ENCODE measurements at places on chromosomes 12 and 14.

DNA sequence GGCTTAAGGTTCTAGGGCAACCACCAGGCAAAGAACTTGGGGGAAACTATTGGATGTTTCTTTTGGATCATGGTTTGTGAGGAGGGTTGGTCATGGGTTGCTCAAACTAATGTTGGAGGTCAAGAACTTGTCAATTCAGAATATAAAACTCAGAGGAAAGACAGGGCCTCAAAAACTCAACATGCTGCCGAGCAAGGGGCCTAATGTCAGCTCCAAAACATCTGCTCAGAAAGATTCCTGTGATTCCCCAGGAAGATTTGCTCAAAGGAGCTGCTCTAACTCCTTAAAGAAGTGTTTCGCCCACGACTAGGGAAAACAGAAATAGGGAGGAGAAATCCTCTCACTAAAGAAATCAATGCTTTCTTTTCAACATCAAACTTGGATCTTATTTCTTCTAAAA is 3.7 kb upstream of the IGF1 start:
- DNase-seq, result no peak

GRCh38 chr14:68740788-68741476 is 51.9 kb downstream of the ZFP36L1 start:
- no peak for DNase-seq

DNA sequence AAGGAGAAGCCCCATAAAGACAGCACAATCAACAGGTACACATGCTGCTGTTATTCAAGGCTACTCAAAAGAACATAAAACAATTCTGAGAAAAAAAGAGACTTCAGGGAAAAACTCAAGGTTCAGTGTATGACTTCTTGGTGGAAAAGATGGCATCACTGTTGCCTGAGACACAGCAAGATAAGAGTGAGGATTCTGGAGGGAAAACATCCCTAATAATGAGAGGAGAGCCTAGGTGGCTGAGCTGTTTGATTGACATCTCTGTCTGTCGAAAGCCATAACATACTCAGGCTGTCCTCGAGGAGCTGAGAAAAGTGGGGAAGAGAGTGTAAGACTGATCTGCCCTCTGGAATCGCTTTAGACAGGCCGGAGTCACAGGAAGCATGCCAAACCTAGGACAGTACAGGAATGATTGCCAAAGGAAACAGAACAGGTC is 193.4 kb upstream of the AMIGO2 start:
- no peak for DNase-seq

DNA sequence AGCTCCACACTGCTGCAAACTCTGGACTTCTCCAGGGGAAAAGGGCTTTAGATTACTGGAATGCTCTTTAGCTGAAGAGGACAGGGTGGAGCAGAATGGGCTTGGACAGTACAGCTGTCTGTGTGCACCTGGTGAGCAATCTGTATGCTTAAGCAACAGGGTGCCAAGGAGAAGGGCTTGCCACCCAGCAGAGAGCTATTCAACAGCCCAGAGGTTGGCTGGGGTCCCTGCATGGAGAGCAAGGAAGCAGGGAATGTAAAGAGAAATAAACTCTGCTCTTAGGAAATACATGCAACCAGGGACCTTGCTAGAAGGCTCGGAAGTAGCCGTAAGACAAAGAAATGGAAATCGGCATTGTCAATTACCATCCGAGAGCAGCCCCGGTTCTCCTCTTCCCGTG is 53.0 kb upstream of the CORO1C start:
- DNase-seq, result no peak

GRCh38 chr12:109607618-109608017 is 34.0 kb downstream of the MVK start:
- no peak for DNase-seq

GRCh38 chr12:117347588-117347987 is 13.8 kb downstream of the NOS1 start:
- DNase-seq, result no peak

- DNase-seq, result no peak
Observed at GRCh38 chr12:128693115-128693514, 130.6 kb downstream of the SLC15A4 start.

DNA sequence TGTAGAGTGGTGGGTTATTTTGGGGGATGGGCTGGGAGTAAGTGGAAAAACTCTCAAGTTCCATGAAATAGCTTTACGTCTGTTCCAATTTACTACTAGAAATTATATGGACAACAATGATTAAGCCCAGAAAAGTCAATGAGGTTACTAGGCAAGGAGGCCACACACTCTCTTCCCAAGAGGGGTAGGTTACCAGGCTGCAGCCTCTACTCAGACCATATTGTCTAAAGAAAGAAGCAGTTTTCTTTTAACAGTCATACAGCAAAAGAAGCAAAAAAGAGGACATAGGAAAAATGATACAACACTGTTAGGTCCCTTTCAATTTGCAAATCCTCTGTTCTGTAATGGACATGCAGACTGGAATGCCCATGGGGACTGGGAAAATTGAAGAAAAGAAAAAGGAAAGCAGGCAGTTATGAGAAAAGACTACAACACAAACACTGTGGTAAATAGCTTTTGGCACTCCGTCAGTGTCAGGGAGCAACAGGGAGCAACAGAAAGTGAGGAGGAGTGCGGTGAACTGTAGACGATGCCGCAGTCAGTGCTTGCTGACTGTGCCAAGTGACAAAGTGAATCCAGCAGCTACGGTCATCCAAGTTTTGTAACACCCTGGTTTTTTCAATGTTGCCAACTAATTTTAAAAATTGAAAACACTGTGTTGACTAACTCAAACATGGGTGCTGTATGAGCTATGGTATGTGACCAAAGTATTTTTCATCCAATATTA is 39.8 kb upstream of the HMGA2 start:
- no peak for DNase-seq

DNA sequence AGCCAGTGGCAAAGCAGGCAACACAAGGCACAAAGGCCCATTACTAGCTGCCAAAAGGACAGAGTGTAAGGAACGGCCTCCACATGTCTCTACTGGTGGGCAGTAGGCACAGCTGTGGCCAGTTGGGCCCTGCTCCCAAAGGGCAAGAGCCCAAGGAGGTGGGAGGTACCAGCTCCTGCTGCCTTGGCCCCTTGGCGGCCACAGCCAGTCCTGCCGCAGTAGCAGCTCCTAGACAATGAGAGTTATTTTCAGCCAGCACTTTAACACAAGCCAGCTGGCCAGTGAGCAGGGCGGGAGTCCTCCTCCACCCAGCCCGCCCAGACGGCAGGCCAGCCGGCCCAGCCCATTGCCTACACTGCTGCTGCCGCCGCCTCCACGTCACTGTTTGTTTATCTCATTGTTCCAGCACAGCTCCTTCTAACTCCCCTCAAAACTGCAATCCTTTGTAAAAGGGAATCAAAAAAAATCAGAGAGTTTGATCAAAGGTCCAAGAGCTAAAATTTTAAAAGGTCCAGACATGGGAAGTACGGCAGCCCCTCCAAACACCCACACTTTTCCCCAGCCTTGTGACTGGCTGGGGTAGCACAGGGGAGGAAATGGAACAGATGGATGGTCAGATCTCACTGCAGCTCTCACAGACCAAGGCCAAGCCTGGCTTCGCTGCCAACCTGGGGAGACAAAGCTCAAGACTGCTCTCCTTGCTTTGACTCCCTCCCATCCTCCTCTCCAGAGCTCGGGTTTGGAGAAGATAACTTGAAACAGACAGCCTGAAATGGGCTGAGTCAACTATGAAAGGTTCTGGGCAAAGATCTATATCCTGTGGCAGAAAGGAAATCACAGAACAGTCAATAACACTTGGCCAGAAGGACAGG is 33.5 kb downstream of the FMNL3 start:
- DNase-seq, result peak; percentile 66

DNA sequence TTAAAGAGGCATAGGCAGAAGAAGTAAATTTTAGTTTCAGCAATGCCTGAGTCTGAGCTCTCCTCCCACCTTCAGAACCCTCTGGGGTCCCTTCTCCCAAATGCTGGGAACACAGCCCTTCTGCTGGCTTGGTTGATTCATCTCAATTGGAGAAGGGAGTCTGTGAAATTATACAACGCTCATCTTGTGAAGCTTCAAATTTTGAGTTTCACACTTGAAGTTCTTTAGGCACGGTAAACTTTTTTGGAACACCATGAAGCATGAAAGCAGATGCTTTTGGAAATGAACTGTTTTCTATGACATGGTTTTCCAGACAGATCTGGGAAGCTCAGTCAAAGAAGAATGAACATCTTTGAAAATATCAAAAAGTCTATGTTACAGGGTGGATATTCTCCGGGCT is 69.9 kb downstream of the TBK1 start:
- DNase-seq, result no peak

Measured in WTC11 (cell line).